ENCODE measurements at places on chromosomes 7 and 10.

DNA sequence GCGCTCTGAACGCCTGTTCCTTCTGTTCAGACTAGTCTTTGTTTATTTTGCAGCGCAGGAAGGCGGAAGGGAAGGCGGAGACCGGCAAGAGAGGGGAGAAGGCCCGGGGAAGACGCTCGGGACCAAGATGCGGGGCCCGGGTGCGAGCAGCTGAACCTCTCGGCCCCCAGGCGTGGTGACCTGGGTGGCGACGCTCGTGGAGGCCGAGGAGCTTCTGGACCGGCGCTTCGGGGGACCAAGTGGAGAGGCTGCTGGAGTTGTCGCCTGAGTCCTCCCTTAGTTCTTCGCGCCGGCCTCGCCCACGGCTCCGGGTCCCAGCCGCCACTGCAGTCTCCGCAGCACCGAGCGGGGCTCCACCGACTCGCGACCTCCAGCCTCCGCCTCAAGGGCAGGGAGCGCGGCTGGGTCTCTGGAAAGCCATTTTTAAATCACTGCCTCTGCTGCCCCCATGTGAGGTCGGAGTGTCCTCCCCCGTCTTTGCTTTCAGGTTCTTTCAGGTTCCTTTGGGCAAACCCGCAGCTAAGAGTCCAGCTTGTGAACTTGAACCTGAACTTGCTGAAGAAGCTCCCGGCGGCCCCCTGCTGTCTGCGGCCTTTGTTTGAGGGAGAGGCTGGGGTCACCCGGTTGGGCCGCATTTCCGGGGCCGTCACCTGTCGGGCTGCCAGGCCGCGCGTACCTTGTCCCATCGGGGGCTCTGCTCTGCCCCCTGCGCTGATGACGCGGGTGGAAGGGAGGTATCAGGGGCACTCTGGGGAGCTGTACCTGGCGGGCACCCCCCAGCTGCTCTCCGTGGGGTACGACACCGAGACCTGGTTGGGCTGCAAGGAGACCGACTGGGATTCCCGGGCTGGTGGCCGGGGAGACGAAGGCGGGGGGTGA lies 136.0 kb downstream of the KIF20B start:
- no peak for DNase-seq

DNA sequence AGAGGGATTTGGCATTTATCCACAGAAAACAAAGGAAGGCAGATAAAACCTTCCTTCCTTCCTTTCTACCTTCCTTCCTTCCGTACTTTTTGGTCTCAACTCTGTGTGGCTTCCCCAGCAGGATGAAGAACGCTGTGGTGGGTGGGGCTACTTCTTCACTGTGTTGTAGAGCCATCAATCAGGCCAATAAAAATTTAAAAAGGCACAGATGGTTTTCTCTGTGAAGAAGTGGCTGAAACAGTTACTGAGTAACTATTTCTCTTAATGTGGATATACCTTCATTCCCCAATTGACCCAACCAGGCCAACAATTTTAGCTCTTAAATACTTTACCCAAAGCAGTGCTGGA lies 75.8 kb downstream of the ZNF92 start:
- DNase-seq: no peak

DNA sequence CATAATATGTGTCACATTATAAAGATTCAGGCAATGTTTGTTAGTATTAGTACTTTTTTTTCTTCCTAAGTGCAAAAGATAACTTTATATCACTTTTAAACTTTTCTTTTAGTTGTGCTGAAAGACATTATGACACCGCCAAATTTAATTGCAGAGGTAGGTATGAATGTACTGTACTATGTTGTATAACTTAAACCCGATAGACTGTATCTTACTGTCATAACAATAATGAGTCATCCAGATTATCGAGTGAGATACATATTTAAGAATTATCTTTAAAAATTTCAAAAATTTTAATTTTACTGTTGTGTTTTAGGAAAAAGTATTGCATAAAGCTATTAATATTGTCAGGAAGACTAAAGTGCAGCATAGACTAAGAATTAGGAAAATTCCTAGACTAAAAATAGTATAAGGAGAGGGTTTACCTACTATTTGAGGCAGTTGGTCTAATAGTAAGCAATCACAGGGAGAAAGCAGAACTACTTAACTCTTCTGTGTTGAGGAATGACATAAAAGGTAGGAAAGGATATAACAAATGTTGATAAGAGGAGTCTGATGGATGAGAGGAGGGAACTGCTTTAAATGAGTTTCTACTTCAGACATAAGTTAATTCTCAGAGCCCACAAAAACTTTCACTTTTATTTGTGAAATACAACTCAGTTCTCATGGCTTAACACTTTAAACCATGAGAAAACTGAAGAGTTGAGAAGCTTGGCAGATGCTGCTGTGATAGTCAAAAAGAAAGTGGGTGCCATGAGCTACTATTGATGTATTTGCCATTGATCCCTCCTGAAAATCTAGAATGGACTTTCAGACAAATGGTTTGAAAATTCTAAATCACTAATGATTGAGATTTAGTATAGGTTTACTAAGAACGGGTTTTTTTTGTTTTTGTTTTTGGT lies 67.8 kb downstream of the PTEN start:
- DNase-seq: no peak

DNA sequence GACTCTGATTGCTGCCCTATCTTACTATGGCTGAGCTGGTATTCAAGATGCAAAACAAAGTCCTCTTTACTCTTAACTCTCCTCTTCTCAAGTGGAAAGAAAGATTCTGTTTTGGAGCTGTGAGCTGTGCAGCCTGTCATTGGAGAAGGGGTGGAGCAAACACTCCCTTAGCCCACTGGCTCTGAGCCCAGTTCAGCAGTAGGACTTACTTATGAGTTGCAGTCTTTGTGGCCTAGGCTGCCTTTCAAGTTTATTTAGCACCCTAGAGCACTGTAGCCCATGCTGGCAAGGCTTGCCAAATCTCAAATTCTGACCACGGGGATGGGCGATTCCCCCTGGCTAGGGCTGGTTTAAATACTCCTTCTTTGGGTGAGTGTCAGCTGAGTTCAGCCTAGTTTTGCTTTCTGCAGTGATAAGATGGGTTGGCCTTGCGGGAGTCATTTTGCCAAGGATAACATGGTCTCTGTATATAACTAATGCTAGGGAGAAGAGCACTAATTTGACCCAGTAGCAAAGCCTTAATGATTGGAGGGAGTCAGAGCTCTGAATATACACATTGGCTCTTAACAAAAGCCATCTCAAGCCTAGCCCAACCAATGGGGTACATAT lies 110.2 kb downstream of the MYO3A start:
- no peak for DNase-seq

- DNase-seq: no peak
Measured at GRCh38 chr7:74129887-74130286, 44.3 kb upstream of the EIF4H start.

- no peak for DNase-seq
Measured at GRCh38 chr7:20602306-20602705, 13.2 kb upstream of the ABCB5 start.

DNA sequence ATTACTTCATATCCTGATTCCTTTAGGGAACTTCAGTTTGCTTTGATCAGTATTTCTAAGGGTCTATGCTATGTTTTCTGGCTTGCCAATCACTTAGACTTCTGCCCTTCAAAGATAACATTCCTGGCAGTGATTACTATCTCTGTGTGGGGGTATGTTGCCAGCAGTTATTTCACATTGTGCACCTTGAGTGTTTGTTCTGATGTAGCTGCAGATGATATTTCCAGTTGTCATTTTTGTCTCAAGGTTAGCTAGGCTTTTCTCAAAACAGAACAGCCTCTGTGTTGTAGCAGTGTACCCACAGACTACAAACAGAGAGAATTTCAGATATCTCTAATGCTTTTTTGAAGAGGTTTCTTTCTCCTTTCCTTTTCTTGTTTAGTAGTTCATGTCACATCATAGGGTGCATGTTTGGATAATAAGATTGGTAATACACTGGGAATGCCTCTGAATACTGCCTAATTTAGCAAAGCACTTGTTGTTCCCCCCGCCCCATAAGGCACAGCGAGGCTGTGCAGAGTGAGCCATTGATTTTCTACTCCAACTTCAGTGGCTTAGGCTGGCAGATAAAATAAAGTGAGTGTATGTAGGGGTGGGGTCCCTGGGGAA lies 134.7 kb upstream of the AGR3 start:
- no peak for DNase-seq

DNA sequence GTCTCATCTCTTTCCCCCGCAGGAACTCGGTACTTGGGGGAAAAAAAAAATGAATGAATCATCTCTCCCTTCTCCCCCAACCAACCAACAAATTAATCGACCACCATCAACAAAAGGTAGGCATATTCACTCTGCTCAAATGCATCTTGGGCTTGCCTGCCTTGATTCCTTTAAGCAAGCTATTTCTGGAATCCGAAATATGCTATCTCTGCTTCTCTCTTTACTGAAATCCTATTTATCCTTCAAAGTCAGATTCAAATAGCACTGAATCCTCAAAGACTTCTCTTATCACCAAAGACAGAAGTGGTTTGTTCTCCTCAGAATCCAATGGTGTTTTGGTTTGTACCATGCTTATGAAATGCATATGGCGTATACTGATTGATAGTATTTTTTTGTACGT lies 49.6 kb upstream of the TPK1 start:
- no peak for DNase-seq

DNA sequence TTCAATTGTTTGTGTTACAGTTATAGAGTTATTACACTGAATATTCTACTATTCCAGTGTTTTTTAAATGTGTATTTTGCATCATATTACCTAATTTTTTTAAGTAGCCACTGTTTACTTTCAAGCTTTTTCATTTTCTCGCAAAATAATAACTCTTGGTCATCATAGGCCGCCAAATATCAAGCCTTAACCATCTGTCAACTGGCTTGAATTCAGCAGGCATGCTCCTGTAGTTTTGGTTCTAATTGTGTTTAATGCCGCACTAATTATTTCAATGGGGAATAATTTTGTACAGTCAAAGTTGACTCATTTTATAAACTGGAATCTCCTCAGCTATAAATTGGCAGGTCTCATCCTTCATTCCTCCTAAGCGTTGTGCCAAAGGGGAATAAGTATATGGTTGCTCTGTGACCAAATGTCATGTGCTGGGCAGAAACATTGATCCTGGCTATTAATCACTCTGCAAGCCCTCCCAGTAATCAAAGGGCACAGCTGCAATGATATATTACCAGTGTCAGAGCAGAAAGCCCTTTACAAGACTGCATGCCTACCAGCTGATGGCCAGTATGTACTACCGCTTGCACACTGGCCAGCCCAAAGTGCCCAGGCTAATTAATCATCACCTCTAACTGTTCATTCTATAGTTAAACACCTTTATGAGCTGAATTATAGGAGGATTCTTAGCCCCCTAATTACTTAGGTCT lies 74.8 kb downstream of the SKAP2 start:
- no peak for DNase-seq

- DNase-seq: no peak
Measured at GRCh38 chr7:120733143-120733542, 124.8 kb downstream of the TSPAN12 start.

DNA sequence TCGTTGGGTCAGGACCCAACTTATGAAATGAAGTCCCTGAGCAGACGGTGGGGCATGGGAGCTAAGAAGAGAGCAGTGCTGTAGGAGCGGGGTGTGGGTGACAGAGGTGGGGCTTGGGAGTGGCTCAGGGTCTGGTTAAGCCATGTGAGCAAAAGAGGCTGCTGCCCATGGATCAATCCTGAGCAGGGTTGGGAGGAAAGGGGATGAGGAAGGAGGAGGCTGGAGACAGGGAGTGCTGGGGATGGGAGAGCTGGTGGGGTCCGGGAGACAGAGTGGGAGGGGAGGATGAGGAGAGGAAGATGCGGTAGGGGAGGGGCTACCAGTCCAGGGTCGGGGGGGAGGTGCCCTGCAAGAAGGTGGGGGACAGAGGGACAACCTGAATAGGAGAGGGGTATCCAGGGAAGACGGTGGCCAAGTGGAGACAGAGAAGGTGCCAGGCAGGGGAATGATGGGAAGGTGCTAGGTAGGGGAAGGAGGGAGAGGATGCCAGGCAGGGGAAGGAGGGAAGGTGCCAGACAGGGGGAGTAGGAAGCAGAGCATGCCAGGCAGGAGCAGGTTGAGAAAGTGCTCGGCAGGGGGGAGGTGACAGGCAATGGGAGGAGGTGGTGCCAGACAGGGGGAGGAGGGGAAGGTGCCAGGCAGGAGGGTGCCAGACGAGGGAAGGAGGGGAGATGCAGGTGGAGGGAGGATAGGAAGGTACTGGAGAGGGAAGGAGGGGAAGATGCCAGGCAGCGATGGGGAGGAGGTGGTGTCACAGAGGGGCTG lies 27.5 kb upstream of the SMARCD3 start:
- no peak for DNase-seq

GRCh38 chr10:79202188-79203013 lies 133.6 kb downstream of the ZMIZ1 start:
- no peak for DNase-seq

GRCh38 chr10:33818343-33818742 lies 483.9 kb upstream of the NRP1 start:
- no peak for DNase-seq

- no peak for DNase-seq
Measured at GRCh38 chr7:130353196-130353595, 8.6 kb downstream of the CPA5 start.

DNA sequence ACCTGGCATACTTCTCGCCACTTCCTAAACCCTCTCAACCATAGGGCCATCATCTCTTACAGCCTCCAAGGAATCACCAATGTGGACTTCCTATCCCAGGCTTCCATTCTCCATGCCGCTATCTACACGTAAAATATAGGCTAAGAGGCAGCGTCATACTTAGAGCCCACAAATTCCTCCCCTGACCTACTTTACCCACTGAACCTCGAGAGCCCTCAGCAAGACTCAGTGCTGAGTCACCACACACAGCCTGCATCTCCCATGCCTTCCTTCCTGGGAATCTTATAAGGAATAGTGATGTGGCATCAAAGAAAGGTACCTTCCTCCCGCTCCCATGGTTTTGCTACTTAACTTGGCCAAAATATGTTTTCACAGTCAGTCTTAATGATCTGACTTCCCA lies 435.6 kb upstream of the NFE2L3 start:
- no peak for DNase-seq

GRCh38 chr7:36810489-36810888 lies 86.2 kb upstream of the AOAH start:
- DNase-seq: no peak

- DNase-seq: no peak
Measured at GRCh38 chr10:21160116-21160515, 263.0 kb upstream of the NEBL start.

GRCh38 chr7:92682330-92682729 lies 92.1 kb upstream of the FAM133B start:
- no peak for DNase-seq

All from progenitor cell of endocrine pancreas (in vitro differentiated cells).